ENCODE measurements at places on chromosomes 16 and 17.

- no peak for DNase-seq
These were observed 77.2 kb downstream of the AATF start for GRCh38 chr17:37025847-37026530.

DNA sequence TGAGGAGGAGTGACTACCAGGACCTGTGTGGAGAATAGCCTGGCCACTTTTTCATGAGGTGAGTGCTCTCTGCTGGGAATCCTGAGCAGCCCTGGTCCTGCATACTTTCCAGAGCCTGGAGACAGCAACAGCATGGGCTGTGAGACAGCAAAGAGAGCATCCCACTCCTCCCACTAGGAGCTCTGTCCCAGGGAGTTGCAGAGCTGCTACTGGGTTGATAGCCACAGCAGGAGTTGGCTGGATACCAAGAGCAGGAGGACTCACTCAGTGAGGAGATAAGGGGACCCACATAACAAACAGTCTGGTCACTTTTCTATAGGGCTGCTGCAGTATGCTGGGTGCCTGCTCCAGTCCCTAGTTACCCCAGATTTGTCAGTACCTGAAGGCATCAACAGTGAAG is 439.3 kb upstream of the CDH8 start:
- no peak for DNase-seq

DNA sequence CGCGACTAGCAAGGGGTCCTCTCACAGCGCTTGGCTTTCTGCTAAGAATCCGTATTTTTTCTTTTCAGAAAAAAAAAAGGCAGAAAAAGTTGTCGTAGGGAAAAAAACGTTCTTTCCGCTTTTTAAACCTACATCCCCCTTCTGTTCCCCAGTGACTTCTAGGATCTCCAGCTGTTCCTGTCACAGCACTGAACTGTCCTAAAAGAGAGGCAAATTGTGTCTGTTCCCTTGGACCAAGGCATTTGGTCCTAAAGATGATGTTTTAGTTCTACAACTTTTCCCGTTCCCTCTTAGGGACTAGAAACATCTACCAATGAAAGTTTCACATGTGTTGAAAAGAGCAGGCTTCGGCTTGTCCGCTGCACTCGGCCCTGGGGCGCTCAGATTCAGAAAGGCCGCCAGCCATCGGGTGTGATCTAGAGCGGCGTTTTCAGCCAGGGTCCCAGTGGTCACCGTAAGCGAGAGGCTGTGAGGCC is 100.7 kb upstream of the CHMP6 start:
- DNase-seq: no peak

GRCh38 chr17:47907932-47908562 is 12.0 kb downstream of the SP2 start:
- no peak for DNase-seq

GRCh38 chr17:34793231-34793908 is 167.9 kb downstream of the CCT6B start:
- DNase-seq: no peak

- DNase-seq: no peak
These were observed 64.1 kb upstream of the SREBF1 start for GRCh38 chr17:17900615-17901520.

Data from NCI-H187 (cell line).